Uterus (tissue), 4 donors: ENCODE measurements at places on chromosomes 11 and 22. TPM values are rescaled to one million over a fixed set of nuclear protein-coding genes. Genes with fewer than 3 reads are reported as not detected.
A peak's percentile ranks its signal among the peaks of the same experiment; 100 is the strongest.

GRCh38 chr22:49771266-49772065 is 56.2 kb downstream of the BRD1 start:
- H3K27ac ChIP-seq: no peak overlapping the region
- H3K36me3 ChIP-seq: no peaks in the 10 kb centered on the region
- DNase-seq: no peak

GRCh38 chr11:69715446-69715845 is 11.6 kb upstream of the FGF19 start:
- no peak overlapping the region for H3K4me3 ChIP-seq
- no peaks in the 10 kb centered on the region for H3K27me3 ChIP-seq
- no peaks in the 10 kb centered on the region for H3K4me1 ChIP-seq

GRCh38 chr11:66011239-66011784 is 496 bp upstream of the CST6 start:
- peaks cover 4% of the 10 kb centered on the region for H3K4me1 ChIP-seq
- no peak for DNase-seq
- no peaks in the 10 kb centered on the region for H3K27me3 ChIP-seq
- H3K4me3 ChIP-seq: peak overlapping the region; percentile 24
- no peak overlapping the region for H3K27ac ChIP-seq

DNA sequence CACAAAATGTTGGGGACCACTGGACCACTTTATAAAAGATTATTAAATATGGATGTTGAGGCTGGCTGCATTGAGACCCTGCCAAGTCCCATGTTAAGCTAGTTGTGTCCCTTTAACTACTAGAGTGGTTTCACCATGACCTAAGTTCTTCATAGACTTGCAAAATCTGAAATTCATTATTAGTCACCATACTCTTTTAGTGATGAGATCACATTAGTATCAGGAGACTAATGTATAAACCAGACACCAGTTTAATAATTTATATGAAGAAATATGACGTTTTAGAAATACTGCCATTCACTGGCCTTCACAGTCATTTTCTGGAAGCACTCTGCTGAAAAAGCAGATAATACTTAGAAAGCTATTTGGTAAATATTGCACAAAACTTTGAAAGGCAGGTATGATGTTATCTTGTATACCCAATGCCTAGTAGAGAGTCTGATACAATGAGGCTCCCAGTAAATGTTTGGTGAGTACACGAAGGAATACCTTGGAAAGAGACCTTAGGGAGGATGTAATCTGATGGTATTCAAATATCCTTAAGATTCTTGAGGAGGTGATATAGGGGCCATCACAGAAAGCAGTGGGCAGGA is 728.2 kb upstream of the ANO5 start:
- no peaks in the 10 kb centered on the region for H3K36me3 ChIP-seq
- H3K27me3 ChIP-seq: no peaks in the 10 kb centered on the region
- DNase-seq: no peak
- no peak overlapping the region for H3K4me3 ChIP-seq
- H3K4me1 ChIP-seq: no peaks in the 10 kb centered on the region

GRCh38 chr11:128515826-128516778 is 71.3 kb downstream of the ETS1 start:
- H3K4me1 ChIP-seq: peaks cover 9% of the 10 kb centered on the region
- no peaks in the 10 kb centered on the region for H3K27me3 ChIP-seq
- peak overlapping the region; percentile 95 for H3K27ac ChIP-seq
- H3K36me3 ChIP-seq: no peaks in the 10 kb centered on the region
- no peak overlapping the region for H3K4me3 ChIP-seq
- no peak for DNase-seq

GRCh38 chr22:36510966-36511881 is 4.4 kb upstream of the FOXRED2 start:
- no peak overlapping the region for H3K27ac ChIP-seq
- H3K4me3 ChIP-seq: no peak overlapping the region
- H3K4me1 ChIP-seq: no peaks in the 10 kb centered on the region
- no peaks in the 10 kb centered on the region for H3K27me3 ChIP-seq
- DNase-seq: peak; percentile 42

DNA sequence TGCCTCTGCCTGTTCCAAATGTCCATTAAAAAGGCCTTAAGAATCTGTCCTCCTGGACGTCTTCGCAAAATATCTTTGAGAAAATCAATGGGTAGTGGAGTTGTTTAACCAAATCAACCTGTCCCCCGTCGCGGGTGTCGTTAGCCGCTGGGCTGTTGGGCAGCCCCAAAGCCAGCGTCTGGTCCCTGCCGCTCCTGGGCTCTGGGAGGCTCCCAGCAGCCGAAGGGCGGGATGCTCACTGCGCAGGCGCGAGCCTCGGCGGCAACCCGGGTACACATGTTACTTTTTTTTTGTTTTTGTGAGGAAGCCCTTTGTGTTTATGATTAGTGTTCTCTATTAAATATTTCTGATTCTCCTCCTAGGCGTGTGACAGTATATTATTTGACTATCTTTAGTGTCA is 12.6 kb downstream of the MMP10 start:
- H3K4me1 ChIP-seq: no peaks in the 10 kb centered on the region
- no peaks in the 10 kb centered on the region for H3K36me3 ChIP-seq
- H3K4me3 ChIP-seq: no peak overlapping the region

DNA sequence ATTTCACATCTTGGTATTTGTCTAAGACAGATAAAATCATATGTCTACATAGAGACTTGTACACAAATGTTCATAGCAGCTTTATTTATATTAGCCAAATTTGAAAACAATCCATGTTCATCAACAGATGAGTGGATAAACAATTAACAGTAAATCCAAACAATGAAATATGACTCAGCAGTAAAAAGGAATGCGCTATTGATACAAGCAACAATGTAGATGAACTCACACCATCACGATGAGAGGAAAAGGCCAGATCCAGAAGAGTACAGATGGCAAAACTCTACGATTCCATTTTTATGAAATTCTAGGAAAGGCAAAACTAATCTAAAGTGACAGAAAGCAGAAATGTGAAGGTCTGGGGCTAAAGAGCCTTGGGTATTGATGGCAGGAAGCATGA is 384.3 kb downstream of the NTM start:
- H3K27me3 ChIP-seq: no peaks in the 10 kb centered on the region
- DNase-seq: no peak
- H3K36me3 ChIP-seq: no peaks in the 10 kb centered on the region
- H3K4me1 ChIP-seq: no peaks in the 10 kb centered on the region
- no peak overlapping the region for H3K4me3 ChIP-seq
- H3K27ac ChIP-seq: no peak overlapping the region

DNA sequence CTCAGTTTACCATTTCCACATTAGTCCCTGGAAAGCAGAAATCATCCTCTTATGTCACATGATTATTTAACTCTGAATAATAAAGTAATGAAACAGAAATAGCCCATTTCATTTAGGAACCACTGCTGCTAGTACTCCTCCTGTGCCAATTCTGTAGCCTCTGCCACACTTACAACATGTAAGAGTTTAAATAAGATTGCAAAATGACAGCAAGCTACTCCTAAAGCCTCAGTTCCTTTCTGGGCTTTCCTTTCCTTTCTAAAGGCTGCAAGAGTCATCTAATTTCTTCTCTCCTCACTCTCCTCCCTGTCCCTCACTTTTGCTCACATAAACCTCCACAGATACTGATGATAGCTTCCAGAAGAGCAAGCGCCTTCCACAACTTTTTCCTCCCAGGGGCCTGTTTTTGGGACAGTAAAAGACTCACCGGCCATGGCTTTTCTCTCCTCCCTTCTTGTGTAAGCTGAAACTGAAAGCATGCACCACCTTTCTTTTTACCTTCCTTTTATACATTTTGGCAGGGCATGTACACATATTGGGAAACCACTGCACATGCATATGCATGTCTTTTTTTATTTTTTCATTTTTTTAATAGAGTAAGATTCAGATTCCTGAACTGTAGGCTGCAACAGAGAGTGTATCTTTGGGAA is 38.5 kb downstream of the CARD18 start:
- no peaks in the 10 kb centered on the region for H3K4me1 ChIP-seq
- no peak overlapping the region for H3K27ac ChIP-seq
- no peaks in the 10 kb centered on the region for H3K36me3 ChIP-seq
- no peak overlapping the region for H3K4me3 ChIP-seq
- no peak for DNase-seq

- DNase-seq: no peak
- no peaks in the 10 kb centered on the region for H3K27me3 ChIP-seq
- no peak overlapping the region for H3K27ac ChIP-seq
- no peaks in the 10 kb centered on the region for H3K4me1 ChIP-seq
Measured at GRCh38 chr11:59218893-59219292, 6.2 kb upstream of the MPEG1 start.

DNA sequence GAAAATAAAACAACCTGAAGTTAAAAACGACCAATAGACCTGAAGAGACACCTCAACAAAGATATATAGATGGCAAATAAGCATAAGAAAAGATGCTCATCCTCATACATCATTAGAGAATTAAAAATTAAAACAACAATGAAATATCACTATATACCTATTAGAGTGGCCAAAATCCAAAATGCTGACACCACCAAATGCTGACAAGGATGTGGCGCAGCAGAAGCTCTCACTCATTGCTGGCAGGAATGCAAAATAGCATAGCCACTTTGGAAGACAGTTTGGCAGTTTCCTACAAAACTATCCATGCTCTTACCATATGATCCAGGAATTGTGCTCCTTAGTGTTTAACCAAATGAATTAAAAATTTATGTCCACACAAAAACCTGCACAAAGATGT is 55.0 kb upstream of the APOA1 start:
- no peaks in the 10 kb centered on the region for H3K27me3 ChIP-seq
- no peaks in the 10 kb centered on the region for H3K36me3 ChIP-seq
- no peaks in the 10 kb centered on the region for H3K4me1 ChIP-seq
- no peak for DNase-seq
- no peak overlapping the region for H3K4me3 ChIP-seq

DNA sequence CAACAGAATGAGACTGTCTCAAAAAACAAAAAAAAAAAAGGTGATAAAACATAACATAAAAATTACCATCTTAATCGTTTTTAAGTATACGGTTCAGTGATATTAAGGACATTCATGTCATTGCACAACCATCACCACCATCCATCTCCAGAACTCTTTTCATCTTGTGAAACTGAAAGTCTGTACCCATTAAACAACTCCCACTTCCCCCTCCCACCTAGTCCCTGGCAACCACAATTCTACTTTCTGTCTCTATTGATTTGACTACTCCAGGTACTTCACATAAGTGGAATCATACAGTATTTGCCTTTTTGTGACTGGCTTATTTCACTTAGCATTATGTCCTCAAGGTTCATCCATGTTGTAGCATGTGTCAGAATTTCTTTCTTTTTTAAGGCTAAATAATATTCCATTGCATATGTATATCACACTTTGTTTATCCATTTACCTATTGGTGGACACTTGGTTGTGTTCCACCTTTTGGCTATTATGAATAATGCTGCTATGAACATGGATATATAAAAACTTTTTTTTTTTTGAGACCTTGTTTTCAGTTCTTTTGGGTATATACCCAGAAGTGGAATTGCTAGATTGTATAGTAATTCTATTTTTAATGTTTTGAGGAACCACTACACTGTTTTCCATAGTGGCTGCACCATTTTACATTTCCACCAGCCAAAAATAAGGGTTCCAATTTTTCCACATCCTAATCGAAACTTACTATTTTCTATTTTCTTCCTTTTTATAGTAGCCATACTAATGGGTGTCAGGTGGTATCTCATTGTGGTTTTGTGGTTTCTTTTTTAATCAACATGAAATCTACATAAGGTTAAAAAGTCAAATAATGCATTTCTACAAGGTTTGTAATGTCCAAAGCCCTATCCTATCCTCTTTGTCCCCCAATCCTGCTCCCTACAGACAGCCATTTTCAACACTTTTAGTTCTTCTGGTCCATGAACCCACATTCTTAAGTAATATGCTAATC is 23.4 kb upstream of the PIK3C2A start:
- H3K27me3 ChIP-seq: no peaks in the 10 kb centered on the region
- no peak for DNase-seq
- no peaks in the 10 kb centered on the region for H3K4me1 ChIP-seq
- no peak overlapping the region for H3K27ac ChIP-seq
- H3K4me3 ChIP-seq: no peak overlapping the region
- H3K36me3 ChIP-seq: no peaks in the 10 kb centered on the region

DNA sequence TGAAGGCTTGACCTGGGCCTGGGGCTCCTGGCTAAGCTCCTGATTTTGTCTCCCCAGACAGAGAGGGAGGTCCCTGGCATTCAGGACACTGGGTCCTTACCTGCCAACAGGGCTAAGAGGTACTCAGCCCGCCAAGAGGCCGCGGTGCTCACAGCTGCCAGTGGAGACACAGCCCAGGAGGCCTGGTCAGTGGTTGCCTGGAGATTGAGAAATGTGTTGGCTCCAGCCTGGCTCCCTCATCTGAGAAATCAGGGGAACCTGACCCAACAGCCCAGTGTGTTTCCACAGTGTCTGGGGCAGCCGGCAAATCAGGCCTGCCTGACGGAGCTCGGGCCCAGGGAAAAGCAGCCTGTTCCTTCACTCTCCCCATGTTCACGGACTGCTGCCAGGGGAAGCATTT is 79.4 kb upstream of the NAV2 start:
- no peak overlapping the region for H3K27ac ChIP-seq
- no peaks in the 10 kb centered on the region for H3K36me3 ChIP-seq
- DNase-seq: peak; percentile 44
- no peak overlapping the region for H3K4me3 ChIP-seq

- H3K27me3 ChIP-seq: no peaks in the 10 kb centered on the region
- H3K4me3 ChIP-seq: no peak overlapping the region
- no peaks in the 10 kb centered on the region for H3K4me1 ChIP-seq
- H3K27ac ChIP-seq: no peak overlapping the region
Measured at GRCh38 chr11:125071435-125071834, 8.3 kb downstream of the SLC37A2 start.

GRCh38 chr22:37147186-37147990 is 2.3 kb downstream of the IL2RB start:
- no peaks in the 10 kb centered on the region for H3K27me3 ChIP-seq
- H3K4me1 ChIP-seq: no peaks in the 10 kb centered on the region
- H3K4me3 ChIP-seq: no peak overlapping the region
- DNase-seq: no peak
- H3K36me3 ChIP-seq: no peaks in the 10 kb centered on the region

- no peak for DNase-seq
- no peak overlapping the region for H3K4me3 ChIP-seq
- no peak overlapping the region for H3K27ac ChIP-seq
- H3K36me3 ChIP-seq: no peaks in the 10 kb centered on the region
- peaks cover 4% of the 10 kb centered on the region for H3K4me1 ChIP-seq
- no peaks in the 10 kb centered on the region for H3K27me3 ChIP-seq
Measured at GRCh38 chr11:66324664-66325063, 7.8 kb upstream of the CD248 start.

- peak overlapping the region; percentile 100 for H3K27ac ChIP-seq
- DNase-seq: no peak
- peaks cover 6% of the 10 kb centered on the region for H3K4me1 ChIP-seq
Measured at GRCh38 chr11:695288-695537, 191 bp upstream of the DEAF1 start.

GRCh38 chr11:122917311-122917710 is 34.8 kb downstream of the JHY start:
- H3K4me3 ChIP-seq: no peak overlapping the region
- DNase-seq: peak; percentile 59
- H3K36me3 ChIP-seq: no peaks in the 10 kb centered on the region
- H3K4me1 ChIP-seq: no peaks in the 10 kb centered on the region
- no peak overlapping the region for H3K27ac ChIP-seq

Gene SCUBE2
- 3.1 TPM for total RNA-seq

Gene E2F8
- total RNA-seq: 2.4 TPM

Gene OR51B2
- not detected for total RNA-seq

Gene MS4A4A
- 11.1 TPM for total RNA-seq

Gene PMM1
- 33.3 TPM for total RNA-seq

Gene SLC1A2
- 1.0 TPM for total RNA-seq

Gene MS4A6A
- 44.7 TPM for total RNA-seq

Gene CRYBB1
- 0.55 TPM for total RNA-seq

Gene PSMA1
- 81.7 TPM for total RNA-seq
